ENCODE measurements at places on chromosomes 13 and 19. TPM values are rescaled to one million over a fixed set of nuclear protein-coding genes. Genes with fewer than 3 reads are reported as not detected.

The RYR1 gene
- total RNA-seq = 6.3 TPM

The FGF22 gene
- 0.63 TPM for total RNA-seq

The MEIOSIN gene
- 0.06 TPM for total RNA-seq

The FAM216B gene
- not detected for total RNA-seq

The ZNF578 gene
- not detected for total RNA-seq

The CD79A gene
- 0.89 TPM for total RNA-seq

The WDR62 gene
- total RNA-seq = 23.3 TPM
